DMS53 (cell line): ENCODE measurements at places on chromosomes 2 and 18.

GRCh38 chr2:32168513-32168912 lies 2.8 kb downstream of the SLC30A6 start:
- DNase-seq: peak; percentile 1

GRCh38 chr18:2846636-2847316 lies at the start of gene EMILIN2:
TSS of gene EMILIN2 (plus strand) at chr18:2847006. CDS start at chr18:2847189, 183 bp downstream.
- no peak for DNase-seq

GRCh38 chr2:51697095-51697494 lies 665.2 kb upstream of the NRXN1 start:
- DNase-seq: no peak

DNA sequence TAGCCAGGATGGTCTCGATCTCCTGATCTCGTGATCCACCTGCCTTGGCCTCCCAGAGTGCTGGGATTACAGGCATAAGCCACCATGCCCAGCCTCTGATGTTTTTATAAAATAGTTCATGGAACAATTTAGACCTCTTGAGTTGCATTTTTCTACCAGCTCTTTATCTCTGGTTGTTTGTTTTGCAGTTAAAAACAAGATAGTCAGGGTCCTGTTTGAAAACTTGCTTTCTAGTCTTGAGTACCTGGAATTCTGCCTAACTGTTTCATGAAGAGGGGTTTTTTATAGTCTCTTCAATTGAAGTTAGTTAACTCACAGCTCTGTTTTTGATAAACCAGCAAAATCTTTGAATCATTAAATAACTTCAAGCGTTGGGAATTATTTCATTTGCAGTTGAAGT lies 244.8 kb downstream of the PARD3B start:
- no peak for DNase-seq

- DNase-seq: no peak
These were observed 532.4 kb downstream of the ZNF804A start for GRCh38 chr2:185130685-185131084.

DNA sequence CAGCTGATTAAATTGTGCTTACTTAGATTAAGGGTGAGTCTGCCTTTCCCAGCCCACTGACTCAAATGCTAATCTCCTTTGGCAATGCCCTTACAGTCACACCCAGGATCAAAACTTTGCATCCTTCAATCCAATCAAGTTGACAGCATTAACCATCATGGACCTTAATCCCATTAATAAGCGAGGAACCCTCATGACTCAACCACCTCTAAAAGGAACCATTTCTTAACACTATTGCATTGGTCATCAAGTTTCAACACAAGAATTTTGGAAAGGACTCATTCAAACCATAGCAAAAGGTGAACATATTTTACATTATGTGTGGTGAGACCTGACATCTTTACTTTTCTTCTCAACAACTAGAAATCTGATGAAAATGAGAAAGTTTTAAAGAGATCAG lies 187.0 kb downstream of the OSR1 start:
- no peak for DNase-seq

DNA sequence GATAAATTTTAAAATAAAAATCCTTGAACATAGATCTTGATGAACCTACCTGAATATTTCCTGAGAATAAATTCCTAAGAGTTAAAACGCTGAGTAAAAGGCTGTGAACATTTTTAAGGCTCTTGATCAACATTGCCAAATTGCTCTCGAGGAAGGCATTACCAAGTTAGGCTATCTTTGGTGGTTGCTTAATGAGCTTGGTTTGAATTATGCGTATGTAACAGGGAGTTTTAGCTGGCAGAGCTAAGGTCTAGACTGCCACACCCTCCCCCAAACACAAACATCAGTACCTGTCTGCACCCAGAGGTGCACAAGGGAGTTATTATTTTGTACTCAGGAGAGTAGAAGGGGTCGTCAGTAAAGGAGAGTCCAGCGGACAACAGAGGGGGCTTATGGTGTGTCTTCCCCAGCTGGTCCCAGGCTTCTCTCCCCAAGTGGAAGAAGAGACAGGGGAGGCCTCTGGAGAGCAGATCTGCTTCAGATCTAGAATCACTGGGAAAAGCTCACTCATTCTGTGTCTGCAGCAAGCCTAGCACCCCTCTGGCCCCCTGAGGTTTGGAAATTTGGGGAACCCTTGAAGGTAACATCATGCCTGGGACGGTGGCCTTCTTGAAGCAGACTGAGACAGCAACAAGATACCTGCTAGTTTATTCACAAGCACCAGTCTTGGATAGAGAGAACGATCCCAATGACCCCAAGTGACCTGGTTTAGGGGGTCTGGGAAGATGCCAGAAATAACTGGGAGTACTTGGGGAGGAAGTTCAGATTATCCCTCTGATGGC lies 197.2 kb upstream of the ID2 start:
- DNase-seq: no peak

GRCh38 chr18:3075491-3075890 lies 62.5 kb upstream of the LPIN2 start:
- no peak for DNase-seq

DNA sequence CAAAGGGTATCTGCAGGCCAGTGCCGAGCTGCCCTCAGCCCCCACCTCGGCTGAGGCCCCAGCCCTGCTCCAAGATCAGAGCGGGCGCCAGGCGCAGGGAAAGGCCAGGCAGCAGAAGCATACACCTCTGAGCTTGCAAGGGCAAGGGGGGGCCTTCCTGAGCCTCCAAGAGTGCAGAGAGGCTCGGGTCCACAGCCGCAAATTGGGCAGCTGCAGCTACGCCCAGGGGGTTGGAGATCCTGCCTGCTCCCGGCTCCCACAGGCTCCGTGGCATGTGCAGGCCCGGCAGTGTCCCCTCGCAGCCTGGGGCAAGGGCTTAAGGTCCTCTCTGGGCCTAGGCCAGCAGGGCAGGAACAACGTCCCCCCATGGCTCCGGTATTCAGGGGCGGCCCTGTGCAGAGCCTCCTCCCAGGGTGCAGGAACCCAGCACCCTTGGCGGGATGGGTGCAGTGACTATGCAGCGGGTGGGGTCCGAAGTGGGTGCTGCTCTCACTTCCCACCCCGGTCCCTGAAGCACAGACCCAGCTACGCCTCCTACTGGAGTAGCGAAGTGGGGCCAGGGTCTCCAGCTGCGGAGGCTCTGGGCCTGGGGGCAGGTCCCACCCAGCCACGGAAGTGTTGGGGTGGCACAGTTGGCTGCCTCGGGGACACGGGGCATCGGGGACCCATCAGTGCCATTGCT lies 120.2 kb upstream of the TMEFF2 start:
- no peak for DNase-seq

DNA sequence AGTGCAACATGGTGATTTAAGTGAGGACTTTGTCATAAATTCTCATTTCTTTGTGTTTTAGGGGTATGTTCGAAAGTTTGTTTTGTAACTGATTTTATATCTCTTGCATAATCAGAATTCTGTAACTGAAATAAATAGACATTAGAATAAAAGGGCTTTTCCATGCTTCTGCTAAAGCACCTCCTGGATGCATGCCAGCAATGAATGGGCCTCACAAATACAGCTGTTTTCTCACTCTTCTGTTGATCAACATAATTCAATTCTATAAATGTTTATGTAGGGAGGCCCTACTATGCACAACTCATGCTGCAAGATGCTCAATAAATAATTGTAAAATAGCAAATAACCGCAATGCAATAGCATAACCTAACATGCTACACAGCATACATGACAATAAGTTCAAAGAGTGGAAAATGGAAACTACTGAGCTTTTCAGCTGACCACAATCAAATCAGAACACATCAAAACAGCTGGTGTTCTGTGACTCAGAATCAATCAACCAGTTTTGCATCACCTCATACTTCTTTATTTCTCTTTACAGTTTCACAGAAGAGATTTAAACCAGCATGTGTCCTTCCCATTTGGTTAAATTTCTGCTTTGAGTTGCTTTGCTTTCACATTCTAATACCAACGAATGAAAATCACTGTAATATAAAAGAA lies 11.0 kb downstream of the CDH7 start:
- peak; percentile 40 for DNase-seq

DNA sequence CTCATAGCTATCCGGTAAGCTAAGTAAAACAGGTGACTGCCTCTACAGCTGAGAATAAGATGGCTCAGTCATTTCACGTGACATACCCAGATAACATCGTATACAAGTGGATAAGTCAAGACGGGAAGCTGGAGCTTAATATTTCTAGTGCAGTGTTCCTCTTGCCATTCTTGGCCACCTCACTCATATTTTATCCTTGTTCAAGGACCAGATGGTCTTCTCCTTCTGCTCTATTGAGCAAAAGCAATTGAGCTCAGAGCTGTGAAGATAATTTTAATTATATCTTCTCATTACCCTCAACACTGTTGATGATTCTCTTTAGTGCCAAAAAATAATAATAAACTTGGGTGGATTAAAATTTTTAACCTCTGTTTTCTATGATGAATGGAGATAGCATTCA lies 201.1 kb downstream of the DCC start:
- DNase-seq: no peak

DNA sequence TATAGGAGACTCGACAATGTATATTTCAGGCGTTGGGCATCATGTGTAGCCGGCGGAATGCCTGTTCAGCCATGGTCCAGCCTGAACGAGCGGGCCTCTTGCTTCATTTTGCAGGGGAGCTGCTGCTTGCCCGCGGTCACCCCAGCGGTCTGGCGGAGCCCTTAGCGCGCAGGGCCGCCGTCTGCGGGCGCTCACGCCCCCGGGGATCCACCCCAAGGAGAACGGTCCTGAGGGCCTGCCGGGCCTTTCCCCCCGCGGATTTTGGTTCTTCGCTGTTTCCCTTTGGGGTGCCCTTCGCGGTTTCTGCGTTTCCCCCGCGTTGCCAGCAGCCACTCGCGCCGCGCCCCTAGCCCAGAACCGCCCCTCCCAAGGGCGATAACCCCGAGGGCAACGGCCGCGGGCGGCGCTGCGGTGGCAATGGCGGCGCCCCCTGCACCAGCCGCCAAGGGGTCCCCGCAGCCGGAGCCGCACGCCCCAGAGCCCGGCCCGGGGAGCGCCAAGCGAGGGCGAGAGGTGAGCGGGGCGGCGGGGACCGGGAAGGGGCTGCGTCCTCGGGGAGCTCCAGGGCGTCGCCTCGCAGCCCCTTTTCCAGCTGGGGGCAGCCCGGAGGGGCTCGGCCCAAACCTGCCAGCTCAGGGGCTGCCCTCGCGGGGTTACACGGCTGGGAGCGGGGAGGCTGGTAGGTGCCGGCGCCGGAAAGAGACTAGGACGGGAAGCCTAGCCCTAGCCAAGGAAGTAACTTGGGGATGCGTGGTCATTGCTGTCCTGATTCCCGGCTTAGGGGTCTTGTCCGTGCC lies at the start of gene MFSD2B:
Gene MFSD2B, plus strand, starts transcription at position 406 of the 797 bp plus-strand sequence. Its CDS starts 12 bp downstream, at position 418.
- peak; percentile 17 for DNase-seq

DNA sequence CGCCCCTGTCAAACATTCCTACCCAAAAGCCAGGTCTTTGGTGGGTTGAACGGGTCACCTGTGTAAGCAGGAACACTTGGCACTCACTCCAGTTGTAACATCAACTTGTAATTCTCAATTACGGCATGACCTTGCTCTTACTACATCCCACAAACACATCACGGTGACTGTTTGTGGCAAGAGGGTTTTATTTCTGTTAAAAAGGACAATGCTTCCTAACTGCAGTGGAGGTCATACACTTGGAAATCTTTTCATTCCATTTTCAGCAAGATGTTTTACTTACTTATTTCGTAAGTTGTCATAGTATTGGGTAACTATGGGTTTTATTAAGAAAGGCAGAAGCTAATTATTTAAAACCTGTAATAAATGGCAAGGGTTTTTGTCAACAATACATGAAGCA lies 126.1 kb downstream of the ZNF516 start:
- no peak for DNase-seq

DNA sequence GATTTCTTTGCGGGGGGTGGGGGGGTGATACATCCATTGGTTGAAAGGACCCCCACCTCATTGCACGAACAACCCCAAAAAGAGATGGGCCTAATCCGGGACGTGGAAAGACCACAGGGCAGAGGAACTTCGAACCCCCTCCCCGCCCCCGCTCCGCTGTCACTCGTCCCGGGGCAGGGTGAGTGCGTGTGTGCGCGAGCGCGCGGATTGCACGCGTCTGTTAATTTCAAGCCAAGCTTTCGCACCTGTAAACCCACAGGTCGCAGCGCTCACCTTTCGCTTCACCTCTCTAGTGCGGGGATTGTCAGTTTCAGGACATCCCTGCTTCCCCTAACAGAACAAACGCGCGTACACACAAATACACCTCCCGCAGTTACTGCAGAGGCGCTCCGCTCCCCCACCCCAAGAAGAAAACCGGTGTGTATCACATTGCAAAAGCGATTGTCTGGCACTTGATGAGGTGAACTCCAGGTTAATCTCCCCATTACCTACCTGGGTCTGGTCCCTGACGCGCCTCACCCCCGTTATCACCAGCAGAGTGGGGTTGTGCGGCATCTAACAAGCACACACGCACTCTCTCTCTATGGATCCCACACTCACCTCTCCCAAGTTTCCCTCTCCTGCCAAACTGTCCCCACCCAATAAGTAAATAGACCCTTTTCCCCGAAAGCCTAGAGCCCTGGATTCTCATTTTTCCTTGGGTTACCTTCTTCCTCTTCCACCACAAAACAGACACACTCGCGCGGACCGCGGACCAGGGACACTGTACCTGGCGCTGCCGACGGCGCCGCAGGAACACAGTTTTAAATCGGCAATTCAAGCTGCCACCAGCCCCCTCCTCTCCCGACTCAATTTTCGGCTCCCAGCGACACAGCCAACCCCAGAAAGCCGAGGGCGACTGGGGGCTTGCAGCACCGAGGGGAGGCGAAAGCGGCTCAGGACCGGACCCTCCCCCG lies 1.0 kb downstream of the CYP26B1 start:
- peak; percentile 63 for DNase-seq

GRCh38 chr2:51695531-51695930 lies 663.6 kb upstream of the NRXN1 start:
- no peak for DNase-seq

GRCh38 chr2:20972110-20972509 lies 71.8 kb downstream of the APOB start:
- DNase-seq: no peak

- no peak for DNase-seq
These were observed 430.2 kb downstream of the MEIS1 start for GRCh38 chr2:66865161-66865560.

GRCh38 chr2:101736861-101737291 lies 39.4 kb downstream of the MAP4K4 start:
- DNase-seq: no peak
